Gastrocnemius medialis (tissue), 4 donors: ENCODE measurements at places on chromosomes 2 and 18. TPM values are rescaled to one million over a fixed set of nuclear protein-coding genes. Genes with fewer than 3 reads are reported as not detected.

GRCh38 chr2:129263939-129264338 lies 715.5 kb upstream of the RAB6C start:
- H3K27ac ChIP-seq, result no peak overlapping the region
- H3K4me3 ChIP-seq, result no peak overlapping the region
- H3K27me3 ChIP-seq, result no peaks in the 10 kb centered on the region
- no peaks in the 10 kb centered on the region for H3K36me3 ChIP-seq
- DNase-seq, result no peak

- no peak overlapping the region for H3K4me3 ChIP-seq
- H3K27ac ChIP-seq, result no peak overlapping the region
- H3K27me3 ChIP-seq, result no peaks in the 10 kb centered on the region
- no peaks in the 10 kb centered on the region for H3K36me3 ChIP-seq
- DNase-seq, result no peak
Measured at GRCh38 chr18:39167990-39168389, 1602.4 kb upstream of the CELF4 start.

DNA sequence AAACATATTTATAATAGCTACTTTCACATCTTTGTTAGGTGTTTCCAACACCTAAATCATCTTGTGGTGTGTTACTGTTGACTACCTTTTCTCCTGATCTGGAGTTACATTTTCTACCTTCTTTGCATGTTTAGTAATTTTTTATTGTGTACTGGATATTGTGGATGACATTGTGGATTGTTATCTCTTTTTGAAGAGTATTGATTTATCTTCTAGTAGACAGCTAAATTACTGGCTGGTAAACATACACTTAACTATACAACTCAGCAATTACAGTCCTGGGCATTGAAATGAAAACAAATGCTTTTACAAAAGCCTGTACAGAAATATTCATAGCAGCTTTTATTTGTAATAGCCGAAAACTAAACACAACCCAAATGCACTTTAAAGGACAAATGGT lies 150.8 kb downstream of the PTRHD1 start:
- H3K36me3 ChIP-seq, result no peaks in the 10 kb centered on the region
- no peak overlapping the region for H3K27ac ChIP-seq
- H3K4me1 ChIP-seq, result no peaks in the 10 kb centered on the region
- DNase-seq, result no peak
- no peaks in the 10 kb centered on the region for H3K27me3 ChIP-seq
- H3K4me3 ChIP-seq, result no peak overlapping the region

- H3K36me3 ChIP-seq, result no peaks in the 10 kb centered on the region
- H3K27me3 ChIP-seq, result no peaks in the 10 kb centered on the region
- no peaks in the 10 kb centered on the region for H3K4me1 ChIP-seq
Measured at GRCh38 chr2:17497718-17498117, 20.5 kb downstream of the RAD51AP2 start.

AKAIN1 gene
- total RNA-seq, result not detected

DNA sequence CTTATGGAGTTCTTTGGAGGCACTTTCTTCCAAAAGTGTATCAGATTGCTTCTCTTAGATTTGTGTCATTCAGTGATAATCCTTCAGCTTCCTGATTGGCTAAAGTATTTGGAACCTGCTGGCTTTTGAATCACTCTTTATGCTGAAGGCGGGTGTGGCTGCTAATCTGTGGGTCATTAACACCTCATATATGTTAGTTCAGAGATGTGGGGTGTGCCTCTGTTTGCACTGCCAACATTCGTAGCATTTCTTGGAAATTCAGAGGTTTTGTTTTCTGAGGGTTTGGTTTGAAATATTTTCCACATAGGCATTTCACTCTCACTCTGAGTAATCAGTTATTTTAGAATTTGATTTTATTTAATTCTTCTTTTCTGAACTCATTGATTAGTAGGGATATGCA lies 1604.4 kb upstream of the ACVR2A start:
- no peaks in the 10 kb centered on the region for H3K27me3 ChIP-seq
- no peaks in the 10 kb centered on the region for H3K4me1 ChIP-seq
- H3K27ac ChIP-seq, result no peak overlapping the region
- no peaks in the 10 kb centered on the region for H3K36me3 ChIP-seq

TXNL4A gene
- total RNA-seq, result 105 TPM

- no peak overlapping the region for H3K27ac ChIP-seq
- no peaks in the 10 kb centered on the region for H3K4me1 ChIP-seq
- DNase-seq, result no peak
- no peak overlapping the region for H3K4me3 ChIP-seq
- H3K36me3 ChIP-seq, result no peaks in the 10 kb centered on the region
Measured at GRCh38 chr18:1663879-1664705, 759.4 kb downstream of the ADCYAP1 start.

DNA sequence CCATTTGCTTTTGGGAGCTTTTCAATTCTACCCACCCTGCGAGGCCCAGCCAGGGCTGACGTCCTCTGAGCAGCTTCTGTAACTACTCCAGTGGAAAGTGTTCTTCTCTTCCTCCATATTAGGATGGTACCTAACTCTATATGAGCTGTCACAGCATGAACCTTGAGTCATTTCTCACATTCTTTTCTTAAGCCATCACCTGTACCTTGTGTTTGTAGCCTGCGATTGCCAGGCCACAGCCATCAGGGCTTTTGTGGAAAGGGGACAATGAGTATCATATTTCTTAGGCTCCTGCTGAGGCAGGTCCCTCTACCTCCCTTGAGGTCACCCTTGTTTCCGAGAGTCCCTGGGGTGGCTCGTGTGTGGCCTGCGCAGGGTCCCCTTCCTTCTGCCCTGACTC lies 144.5 kb upstream of the DLX2 start:
- no peaks in the 10 kb centered on the region for H3K27me3 ChIP-seq
- no peaks in the 10 kb centered on the region for H3K36me3 ChIP-seq
- no peak for DNase-seq
- H3K27ac ChIP-seq, result no peak overlapping the region
- no peak overlapping the region for H3K4me3 ChIP-seq

MOB1A gene
- 40.4 TPM for total RNA-seq

GRCh38 chr2:6667326-6667725 lies 198.4 kb downstream of the CMPK2 start:
- peaks cover 18% of the 10 kb centered on the region for H3K4me1 ChIP-seq
- no peaks in the 10 kb centered on the region for H3K27me3 ChIP-seq
- no peak overlapping the region for H3K27ac ChIP-seq
- H3K4me3 ChIP-seq, result no peak overlapping the region
- H3K36me3 ChIP-seq, result no peaks in the 10 kb centered on the region

DNA sequence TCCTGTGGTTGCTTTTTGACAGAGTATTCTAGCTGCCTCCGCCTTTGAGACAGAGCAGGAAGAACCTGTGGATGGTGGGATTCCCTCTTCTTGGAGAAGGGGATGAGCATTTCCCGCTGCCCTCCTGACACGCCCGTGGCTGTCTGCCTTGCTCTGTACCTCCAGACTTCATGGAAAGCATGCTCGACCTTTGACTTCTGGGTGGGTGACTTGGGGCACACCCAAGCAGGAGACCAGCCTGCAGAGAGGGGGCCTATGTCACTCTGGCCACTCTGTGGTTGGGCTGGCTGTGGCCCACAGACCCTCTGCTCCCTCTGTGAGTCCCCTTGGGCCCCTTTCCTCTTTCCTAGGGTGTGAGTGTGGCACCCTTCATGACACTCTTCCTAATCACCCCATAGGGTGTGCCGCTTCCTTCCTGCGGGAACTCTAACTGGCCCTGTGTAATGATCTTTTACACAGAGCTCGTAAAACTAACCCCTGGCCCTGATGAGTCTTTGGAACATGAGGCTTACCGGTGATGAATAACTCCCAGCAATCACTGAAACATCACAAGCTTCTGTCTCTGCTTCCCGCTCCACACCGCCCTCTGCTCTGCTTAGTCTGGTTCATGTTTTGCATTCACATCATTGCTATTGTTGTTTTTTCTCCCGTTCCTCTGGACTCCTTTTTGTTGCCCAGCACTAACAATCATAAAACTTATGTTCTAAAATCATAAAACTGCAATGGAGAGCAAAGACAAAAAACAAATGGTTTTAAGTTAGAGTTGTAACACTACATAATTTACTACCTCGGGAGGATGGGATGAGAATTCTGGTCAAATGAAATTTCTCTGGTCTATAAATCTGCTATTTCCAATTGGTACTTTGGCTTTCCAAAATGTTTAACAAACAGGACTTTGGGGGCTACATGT lies 101.1 kb downstream of the SH3YL1 start:
- DNase-seq, result no peak
- H3K36me3 ChIP-seq, result no peaks in the 10 kb centered on the region
- H3K27me3 ChIP-seq, result no peaks in the 10 kb centered on the region
- H3K27ac ChIP-seq, result no peak overlapping the region

IL37 gene
- not detected for total RNA-seq

DNAJC5G gene
- total RNA-seq, result not detected

LIMS3 gene
- 13.2 TPM for total RNA-seq

DNA sequence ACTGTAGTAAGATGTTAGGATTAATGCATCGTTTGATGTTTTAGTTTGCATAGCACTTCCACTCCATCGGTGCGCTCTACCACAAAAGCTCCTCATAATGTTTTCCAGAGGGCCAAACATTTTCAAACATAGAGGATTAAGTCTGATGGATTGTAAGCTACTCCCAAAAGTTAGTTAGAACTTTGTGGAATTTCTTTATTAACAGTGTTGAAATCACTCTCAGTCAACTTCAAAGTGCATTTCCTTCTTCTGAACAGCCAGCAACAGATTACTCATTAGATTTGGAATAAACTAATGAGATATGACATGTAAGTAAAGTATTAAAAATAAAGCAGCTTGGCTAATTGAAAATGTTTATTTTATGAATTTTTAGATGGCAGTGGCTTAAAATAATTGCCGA lies 30.1 kb upstream of the CTAGE1 start:
- H3K4me3 ChIP-seq, result no peak overlapping the region
- no peaks in the 10 kb centered on the region for H3K4me1 ChIP-seq
- H3K36me3 ChIP-seq, result no peaks in the 10 kb centered on the region
- no peaks in the 10 kb centered on the region for H3K27me3 ChIP-seq
- DNase-seq, result no peak

DNA sequence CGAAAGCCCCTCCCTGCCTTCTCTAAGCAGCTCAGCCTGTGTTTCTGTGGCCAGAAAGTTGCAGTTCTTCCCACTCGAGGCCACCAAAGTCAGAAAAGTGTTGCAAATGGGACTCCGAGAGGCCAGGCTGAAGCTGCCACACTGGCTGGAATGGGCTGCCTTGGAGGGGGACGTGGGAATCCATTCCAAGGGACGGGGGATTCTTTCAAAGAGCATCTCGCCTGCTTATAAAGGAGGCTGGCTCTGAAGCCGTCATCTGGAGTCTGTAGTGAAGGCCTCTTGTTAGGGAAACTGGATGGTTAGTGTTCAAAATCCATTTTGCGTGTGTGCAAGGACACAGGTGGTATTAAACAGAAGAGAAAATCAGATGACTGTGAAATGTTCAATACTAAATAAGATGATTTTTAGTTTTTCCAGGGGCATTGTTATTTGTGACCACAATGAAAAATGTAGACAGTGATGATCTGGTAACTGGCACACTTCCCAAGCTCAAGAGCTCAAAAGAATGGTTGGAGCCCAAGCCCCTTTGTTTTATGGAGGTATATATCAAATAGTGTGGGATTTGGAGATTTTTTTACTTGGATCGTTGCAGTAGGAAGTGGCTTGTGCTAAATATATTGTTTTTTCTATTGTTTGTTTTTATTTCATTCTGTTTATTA lies 782 bp downstream of the FAM228B start:
- no peaks in the 10 kb centered on the region for H3K36me3 ChIP-seq
- peak overlapping the region; percentile 90 for H3K27ac ChIP-seq
- DNase-seq, result no peak
- peaks cover 17% of the 10 kb centered on the region for H3K4me1 ChIP-seq

DNA sequence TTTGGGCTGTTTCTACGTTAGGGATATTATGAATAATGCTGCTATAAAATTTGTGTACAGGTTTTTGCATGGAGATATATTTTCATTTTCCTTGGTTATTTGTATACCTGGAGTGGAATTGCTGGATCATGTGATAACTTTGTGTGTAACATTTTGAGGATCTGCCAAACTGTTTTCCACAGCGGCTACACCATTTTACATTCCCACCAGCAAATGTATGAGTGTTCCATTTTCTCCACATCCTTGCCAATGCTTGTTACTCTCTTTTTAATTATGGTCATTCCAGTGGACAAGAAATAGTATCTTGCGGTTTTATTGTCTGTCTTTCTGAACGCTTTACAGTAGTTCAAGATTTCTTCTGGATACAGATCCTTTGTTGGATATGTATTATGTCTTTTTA lies 13.6 kb downstream of the GORASP2 start:
- no peak overlapping the region for H3K4me3 ChIP-seq
- no peak for DNase-seq
- H3K27me3 ChIP-seq, result no peaks in the 10 kb centered on the region
- no peak overlapping the region for H3K27ac ChIP-seq

DNA sequence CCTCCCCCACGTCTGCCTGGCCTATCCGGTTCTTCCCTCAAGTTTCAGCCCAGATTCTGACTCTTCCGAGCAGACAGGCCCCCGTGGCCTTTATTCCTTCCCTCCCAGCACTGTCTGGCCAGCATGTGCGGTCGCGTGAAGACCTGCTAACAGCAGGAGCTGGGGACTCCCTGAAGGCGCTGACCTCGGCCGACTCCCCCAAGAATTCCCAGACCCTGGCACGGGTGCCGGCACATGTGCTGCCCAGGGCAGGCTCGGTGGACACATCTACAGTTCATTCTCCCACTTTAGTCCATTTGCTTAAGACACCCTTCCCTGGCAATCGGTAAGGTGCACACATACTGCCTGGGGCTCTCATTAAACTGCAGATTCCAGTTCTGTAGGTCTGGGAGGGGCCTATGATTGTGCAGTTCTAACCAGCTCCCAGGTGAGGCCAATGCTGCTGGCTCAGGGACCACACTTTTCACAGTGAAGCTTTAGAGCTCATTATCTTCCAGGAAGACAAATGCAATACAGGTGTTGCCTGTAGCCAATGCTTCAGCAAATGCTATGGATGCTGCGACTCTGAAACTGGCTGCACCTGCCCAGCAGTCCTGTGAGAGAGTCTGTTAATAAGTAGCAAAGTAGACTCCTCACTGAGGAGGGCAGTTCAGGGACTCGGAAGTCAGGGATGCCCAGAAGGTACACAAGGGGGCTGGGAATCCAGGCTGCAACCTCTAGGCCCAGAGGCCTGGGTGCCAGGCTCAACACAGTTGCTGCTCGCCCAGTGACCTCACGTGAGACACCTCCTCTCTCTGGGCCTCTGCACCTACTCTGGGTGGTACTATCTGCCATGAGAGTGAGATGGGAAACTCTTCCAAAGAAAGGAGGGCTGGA lies 45.4 kb upstream of the TAF1B start:
- no peak for DNase-seq
- no peak overlapping the region for H3K4me3 ChIP-seq
- H3K4me1 ChIP-seq, result peaks cover 20% of the 10 kb centered on the region
- H3K27me3 ChIP-seq, result no peaks in the 10 kb centered on the region
- H3K27ac ChIP-seq, result no peak overlapping the region

APLF gene
- 3.7 TPM for total RNA-seq
